ENCODE measurements at places on chromosomes 5 and 9. TPM values are rescaled to one million over a fixed set of nuclear protein-coding genes. Genes with fewer than 3 reads are reported as not detected.
A peak's percentile ranks its signal among the peaks of the same experiment; 100 is the strongest.

- H3K4me1 ChIP-seq, result no peaks in the 10 kb centered on the region
- DNase-seq, result no peak
- no peak overlapping the region for H3K27ac ChIP-seq
Observed at GRCh38 chr5:24477958-24478357, 166.8 kb downstream of the CDH10 start.

CBY3 gene
- total RNA-seq, result not detected

GRCh38 chr5:124206540-124206939, 539.9 kb downstream of the ZNF608 start:
- no peak overlapping the region for H3K27ac ChIP-seq
- H3K4me1 ChIP-seq, result no peaks in the 10 kb centered on the region
- no peak overlapping the region for H3K4me3 ChIP-seq
- H3K36me3 ChIP-seq, result peaks cover 14% of the 10 kb centered on the region
- no peak for DNase-seq
- no peaks in the 10 kb centered on the region for H3K27me3 ChIP-seq

DNA sequence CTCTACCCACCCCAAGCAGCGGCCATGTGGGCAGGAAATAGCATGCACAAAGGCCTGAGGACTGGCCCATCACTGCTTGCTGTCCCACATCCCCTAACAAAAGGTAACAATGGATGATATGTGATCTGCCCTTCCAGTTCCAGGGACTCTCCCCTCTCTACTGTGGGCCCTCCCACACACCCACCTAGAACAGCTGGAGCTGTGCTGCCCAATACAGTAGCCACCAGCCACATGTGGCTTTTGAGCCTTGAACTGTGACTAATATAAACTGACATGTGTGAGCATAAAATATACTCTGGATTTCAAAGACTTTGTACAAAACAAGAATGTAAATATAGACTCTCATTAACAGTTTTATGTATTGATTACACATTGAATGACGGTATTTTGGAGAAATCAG, 78.1 kb downstream of the C5orf15 start:
- H3K36me3 ChIP-seq, result no peaks in the 10 kb centered on the region
- H3K4me3 ChIP-seq, result no peak overlapping the region
- peaks cover 4% of the 10 kb centered on the region for H3K27me3 ChIP-seq
- peaks cover 6% of the 10 kb centered on the region for H3K4me1 ChIP-seq

- H3K36me3 ChIP-seq, result peaks cover 47% of the 10 kb centered on the region
- peak overlapping the region; percentile 32 for H3K4me3 ChIP-seq
- H3K27ac ChIP-seq, result peak overlapping the region; percentile 98
- peaks cover 68% of the 10 kb centered on the region for H3K4me1 ChIP-seq
- no peak for DNase-seq
Observed at GRCh38 chr5:134149571-134150303, 27.0 kb downstream of the SKP1 start.

CNTNAP3 gene
- total RNA-seq, result 1.5 TPM

- DNase-seq, result no peak
- H3K4me3 ChIP-seq, result no peak overlapping the region
- no peaks in the 10 kb centered on the region for H3K36me3 ChIP-seq
- H3K4me1 ChIP-seq, result no peaks in the 10 kb centered on the region
Observed at GRCh38 chr9:136107155-136107952, 11.3 kb downstream of the TMEM250 start.

DNA sequence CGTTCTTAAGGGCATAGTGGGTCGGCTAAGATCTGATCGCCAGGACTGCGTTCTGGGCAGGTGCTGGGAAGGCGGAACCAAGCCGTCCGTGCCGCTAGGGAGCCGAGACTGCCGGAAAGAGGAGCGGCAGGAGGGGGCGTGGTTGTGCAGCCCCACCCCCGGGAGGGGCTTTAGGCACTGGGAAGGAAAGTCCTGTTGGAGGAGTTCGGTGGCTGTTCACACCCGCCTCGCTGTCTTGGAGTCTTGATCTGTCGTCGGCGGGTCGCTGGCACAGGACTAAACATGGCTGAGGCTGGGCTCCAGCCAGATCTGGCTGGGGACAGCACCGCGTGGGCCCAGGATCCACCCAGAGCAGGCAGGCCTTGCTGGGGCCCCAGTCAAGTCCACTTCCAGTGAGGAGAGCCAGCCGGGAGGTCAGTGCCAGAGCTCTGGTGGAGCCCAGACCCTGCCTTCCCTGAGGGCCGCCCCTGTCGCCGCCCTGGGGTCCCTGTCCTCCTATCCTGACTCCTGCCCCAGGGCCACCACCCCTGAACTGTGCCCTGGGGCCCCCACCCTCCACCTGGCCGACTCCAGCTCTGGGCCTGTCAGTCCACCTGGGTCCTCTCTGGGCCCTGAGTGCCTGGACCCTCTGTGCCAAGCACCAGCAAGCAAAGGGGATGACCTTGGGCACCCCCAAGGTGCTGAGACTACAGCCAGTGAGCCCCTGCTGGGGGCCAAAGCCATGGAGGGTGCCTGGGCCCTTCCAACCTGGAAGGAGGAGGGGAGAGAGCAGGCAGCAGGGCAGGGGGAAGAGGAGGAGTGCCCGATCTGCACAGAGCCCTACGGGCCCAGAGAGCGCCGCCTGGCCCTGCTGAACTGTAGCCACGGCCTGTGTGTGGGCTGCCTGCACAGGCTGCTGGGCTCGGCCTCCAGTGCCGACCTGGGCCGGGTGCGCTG, 4.5 kb downstream of the RNF208 start:
- no peaks in the 10 kb centered on the region for H3K4me1 ChIP-seq
- H3K27ac ChIP-seq, result no peak overlapping the region
- peaks cover 7% of the 10 kb centered on the region for H3K27me3 ChIP-seq
- H3K36me3 ChIP-seq, result peaks cover 5% of the 10 kb centered on the region
- no peak overlapping the region for H3K4me3 ChIP-seq

FPGS gene
- total RNA-seq, result 51.3 TPM

GRCh38 chr5:178236126-178236525, 3.5 kb upstream of the PHYKPL start:
- H3K36me3 ChIP-seq, result peaks cover 6% of the 10 kb centered on the region
- H3K27me3 ChIP-seq, result peaks cover 8% of the 10 kb centered on the region
- no peak overlapping the region for H3K27ac ChIP-seq
- H3K4me3 ChIP-seq, result no peak overlapping the region

NPDC1 gene
- 116 TPM for total RNA-seq

C5orf34 gene
- 4.8 TPM for total RNA-seq

LIFR gene
- total RNA-seq, result 96.0 TPM

- H3K27ac ChIP-seq, result no peak overlapping the region
- H3K36me3 ChIP-seq, result no peaks in the 10 kb centered on the region
- DNase-seq, result no peak
- H3K27me3 ChIP-seq, result peaks cover 2% of the 10 kb centered on the region
- H3K4me1 ChIP-seq, result peaks cover 7% of the 10 kb centered on the region
- H3K4me3 ChIP-seq, result no peak overlapping the region
Observed at GRCh38 chr9:127096208-127096607, 26.2 kb downstream of the ANGPTL2 start.

- H3K4me1 ChIP-seq, result peaks cover 9% of the 10 kb centered on the region
- peaks cover 10% of the 10 kb centered on the region for H3K36me3 ChIP-seq
- no peak overlapping the region for H3K27ac ChIP-seq
- peaks cover 3% of the 10 kb centered on the region for H3K27me3 ChIP-seq
- no peak overlapping the region for H3K4me3 ChIP-seq
Observed at GRCh38 chr5:80116465-80116864, 81.3 kb downstream of the THBS4 start.

DNA sequence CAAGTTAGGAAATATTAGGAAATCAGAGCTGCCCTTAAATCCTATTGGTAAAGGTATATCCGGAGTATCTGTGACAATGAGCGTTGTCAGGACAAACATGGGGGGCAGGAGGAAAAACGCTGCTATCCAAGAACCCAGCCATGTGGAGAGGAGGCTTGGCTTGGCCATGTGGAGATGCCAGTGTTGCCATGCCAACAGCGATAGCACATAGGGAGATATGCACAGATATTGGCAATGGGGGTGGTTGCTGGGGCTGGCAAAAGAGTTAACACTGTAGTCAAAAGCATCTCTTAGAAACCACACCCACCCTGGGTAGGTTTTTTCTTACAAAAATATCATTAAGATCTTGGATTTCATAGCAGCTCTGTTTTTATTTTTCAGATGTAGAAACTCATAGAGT, 106.4 kb upstream of the ASTN2 start:
- no peak overlapping the region for H3K4me3 ChIP-seq
- no peaks in the 10 kb centered on the region for H3K36me3 ChIP-seq
- no peak for DNase-seq
- H3K4me1 ChIP-seq, result no peaks in the 10 kb centered on the region
- peaks cover 3% of the 10 kb centered on the region for H3K27me3 ChIP-seq
- no peak overlapping the region for H3K27ac ChIP-seq

TMED9 gene
- 271 TPM for total RNA-seq

- no peak overlapping the region for H3K4me3 ChIP-seq
- no peak overlapping the region for H3K27ac ChIP-seq
- no peaks in the 10 kb centered on the region for H3K36me3 ChIP-seq
- peaks cover 1% of the 10 kb centered on the region for H3K27me3 ChIP-seq
Observed at GRCh38 chr5:107553117-107553555, 117.6 kb downstream of the EFNA5 start.

GRCh38 chr5:45687701-45688100, 8.5 kb downstream of the HCN1 start:
- H3K4me1 ChIP-seq, result no peaks in the 10 kb centered on the region
- DNase-seq, result no peak
- H3K27me3 ChIP-seq, result no peaks in the 10 kb centered on the region
- H3K36me3 ChIP-seq, result no peaks in the 10 kb centered on the region

BTNL3 gene
- 0.36 TPM for total RNA-seq
